Vagina (tissue), 2 donors: ENCODE measurements at places on chromosomes 1 and 21.

DNA sequence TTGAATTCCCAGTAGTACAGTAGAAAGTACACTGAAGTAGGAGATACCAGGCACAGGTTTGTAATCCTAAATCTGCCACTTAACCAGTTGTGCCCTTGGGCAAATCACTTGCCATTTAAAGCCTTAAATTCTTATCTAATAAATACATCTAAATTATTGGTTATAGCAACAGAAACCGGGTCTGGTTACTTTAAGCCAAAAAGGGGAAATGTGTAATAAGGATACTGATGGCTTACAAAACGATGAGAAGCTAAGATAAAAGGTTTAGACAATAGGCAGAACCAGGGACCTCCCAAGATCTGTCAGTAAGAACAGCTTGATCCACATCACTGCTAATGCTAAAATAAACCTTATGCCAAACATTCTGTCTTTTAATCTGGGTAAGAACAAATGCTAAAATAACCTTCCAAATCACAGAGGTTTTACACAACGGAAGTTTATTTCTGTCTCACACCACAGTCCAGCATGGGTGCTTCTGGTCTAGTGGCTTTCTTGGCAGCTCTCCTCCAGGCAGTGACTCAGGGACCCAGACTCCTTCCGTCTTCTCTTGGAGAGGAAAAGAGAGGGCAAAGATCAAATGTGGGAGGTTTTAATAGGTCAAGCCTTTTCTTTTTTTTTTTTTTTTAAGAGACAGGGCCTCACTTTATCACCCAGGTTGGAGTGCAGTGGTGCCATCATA, 16.5 kb upstream of the ZMYM1 start:
- DNase-seq: no peak

DNA sequence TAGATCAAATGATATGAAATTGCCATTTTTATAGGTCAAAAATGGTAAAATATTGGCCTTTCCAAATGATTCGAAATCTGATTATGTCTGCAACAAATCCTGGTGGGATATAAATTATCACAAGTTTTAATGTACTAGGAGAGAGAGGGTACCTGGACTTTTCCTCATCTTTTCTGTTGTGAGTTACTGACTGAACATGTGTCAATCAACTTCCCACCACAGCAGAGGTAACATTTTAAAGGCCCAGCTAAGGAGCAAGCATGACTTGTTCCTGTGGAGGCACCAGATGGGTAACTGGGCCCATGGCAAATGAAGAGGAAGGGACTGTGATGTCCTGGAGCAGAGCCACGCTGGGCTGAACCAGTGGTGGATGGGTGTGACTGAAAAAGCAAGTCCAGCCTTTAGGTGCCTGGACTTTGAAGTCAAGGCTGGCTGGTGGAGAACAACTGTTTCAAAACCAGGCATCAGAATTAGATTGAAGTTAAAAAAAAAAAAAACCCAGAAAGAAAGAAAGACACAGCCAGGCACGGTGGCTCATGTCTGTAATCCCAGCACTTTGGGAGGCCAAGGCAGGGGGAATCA, 6.6 kb downstream of the MR1 start:
- no peak for DNase-seq

GRCh38 chr1:89298461-89298860, 25.8 kb upstream of the GBP5 start:
- no peak for DNase-seq

DNA sequence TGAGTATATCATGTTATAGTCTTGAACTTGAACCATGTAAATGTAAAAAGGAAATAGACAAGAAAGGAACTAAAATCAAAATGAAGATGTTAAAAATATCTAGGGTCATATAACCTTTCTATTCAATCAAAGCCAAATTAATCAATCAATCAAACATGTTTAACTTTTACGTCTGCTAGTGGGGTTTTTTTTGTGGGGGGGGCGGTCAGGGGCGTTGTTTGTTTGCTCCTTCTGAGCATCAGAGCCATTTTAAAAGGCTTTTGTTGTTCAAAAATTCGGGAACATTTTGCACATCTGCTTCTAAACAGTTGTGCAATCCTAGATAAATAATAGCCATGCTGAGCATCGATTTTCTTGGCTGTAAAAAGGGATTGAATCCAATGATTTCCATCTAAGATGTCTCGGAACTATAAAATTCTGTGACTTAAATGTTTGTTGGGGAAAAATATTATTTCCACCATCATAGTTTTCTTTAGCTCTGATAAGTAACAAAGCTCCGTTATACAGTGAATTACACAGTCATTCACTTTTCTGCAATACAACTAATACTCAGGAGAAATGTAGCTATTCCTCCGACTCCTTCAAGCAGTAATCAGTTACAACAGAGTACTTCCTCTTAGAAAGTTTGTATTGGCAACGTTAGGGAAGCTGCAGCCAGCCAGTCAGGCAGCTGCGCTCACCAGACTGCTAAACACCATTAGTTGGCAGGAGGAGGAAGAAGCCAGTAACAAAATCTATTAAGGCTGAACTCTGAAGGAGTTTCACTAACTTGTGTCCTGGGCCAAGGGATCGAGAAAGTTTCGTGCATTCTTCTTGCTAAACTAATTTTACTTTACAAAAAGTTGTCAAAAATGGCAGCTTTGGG, 2.2 kb downstream of the SPATA6 start:
- no peak for DNase-seq

DNA sequence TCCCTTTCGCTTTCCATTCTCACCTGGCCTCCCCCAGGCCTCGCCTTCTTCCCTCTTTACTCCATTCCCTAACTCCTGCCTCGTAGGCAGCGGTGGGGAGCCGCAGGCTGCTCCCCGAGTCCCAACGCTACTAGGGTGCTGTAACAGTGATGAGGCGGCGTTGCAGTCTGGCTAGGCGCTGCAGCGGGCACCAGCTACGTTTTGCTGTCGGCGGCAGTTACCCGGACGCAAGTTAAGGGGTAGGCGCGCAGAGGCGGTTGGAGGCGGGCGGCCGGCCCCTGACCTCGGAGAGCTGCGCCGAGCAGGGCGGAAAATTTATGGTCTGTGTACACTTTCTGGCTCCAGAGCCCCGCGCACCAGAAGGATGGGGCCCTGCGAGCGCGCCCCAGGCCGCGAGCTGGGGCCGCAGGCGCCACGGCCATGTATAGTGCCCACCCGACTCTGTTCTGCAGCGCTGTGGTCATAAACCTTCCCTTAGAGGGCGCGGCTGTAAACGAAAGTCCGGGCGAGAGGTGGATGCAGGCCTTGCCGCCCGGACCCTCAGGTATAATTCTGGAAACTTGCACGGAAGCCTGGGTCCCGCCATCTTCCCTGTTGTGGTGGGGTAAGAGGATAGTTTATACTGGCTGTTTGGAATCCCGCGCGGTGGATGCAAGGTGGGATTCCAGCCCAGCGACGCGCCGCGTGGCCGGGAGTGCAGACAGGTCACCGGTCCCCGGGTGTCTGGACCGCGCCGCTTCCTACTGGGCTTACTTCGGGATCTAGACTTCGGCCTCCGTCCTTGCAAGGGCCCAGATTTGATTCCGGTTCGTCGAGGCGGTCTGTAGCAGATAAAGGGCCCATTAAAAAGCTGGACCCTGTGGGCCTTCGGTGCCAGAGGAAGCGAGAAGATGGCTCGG, 15.0 kb downstream of the HLX start:
- no peak for DNase-seq

GRCh38 chr1:54615531-54616279, 7.6 kb downstream of the FAM151A start:
- no peak for DNase-seq

GRCh38 chr1:223709598-223709997, 2.7 kb upstream of the CAPN2 start:
- DNase-seq: no peak

DNA sequence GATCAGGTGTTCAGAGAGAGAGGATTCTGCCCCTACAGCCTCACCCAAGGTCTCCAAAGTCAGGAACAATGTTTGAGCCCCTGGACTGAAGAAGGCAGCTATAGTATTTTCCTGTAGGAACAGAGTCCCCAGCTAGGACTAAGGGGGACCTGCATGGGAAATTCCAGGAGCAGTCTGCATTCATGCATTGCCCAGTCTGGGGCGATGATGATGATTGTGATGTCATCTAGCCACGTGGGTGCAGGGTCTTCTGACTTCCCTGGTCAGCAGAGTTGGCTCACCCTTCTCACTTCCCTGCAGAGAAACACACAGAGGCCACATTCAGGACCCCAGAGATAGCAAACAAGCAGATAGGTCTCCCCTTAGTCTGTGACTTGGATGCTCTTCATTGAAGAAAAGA, 56.5 kb upstream of the ARTN start:
- DNase-seq: no peak

GRCh38 chr1:204130981-204131892, 20.6 kb downstream of the ETNK2 start:
- no peak for DNase-seq

- DNase-seq: no peak
These were observed 38.0 kb downstream of the ZBTB8OS start for GRCh38 chr1:32612189-32612881.

GRCh38 chr1:233638513-233638912, 24.6 kb downstream of the KCNK1 start:
- no peak for DNase-seq

DNA sequence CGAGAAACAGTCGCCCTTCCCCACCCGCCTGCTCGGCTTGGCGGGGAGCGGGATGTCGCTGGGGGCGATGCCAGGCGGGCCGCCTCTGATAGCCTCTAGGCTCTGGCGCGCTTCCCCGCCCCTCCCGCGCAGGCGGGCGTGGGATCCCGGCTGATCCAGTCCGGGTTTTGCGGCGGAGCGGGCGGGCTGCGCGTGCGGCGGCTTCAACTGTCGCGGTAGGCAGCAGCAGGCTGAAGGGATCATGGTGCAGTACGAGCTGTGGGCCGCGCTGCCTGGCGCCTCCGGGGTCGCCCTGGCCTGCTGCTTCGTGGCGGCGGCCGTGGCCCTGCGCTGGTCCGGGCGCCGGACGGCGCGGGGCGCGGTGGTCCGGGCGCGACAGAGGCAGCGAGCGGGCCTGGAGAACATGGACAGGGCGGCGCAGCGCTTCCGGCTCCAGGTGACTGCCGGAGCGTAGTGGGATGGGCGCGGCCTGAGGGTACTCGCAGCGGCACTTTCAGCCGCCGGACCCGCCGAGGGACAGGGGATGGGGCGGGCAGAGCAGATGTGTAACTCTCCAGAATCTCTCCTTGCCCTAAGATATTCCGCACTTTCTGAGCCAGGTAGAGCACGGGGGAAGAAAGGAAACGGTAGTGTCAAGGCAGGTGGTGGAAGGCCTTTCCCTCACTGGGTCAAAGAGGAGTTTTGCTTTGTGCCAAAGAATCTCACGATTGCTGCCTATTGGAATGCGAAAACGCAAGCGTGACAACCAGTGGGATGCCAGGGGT, at the start of gene FAAH:
Gene FAAH, plus strand, starts transcription at position 210 of the 764 bp plus-strand sequence. Its CDS starts 32 bp downstream, at position 242.
- no peak for DNase-seq

- no peak for DNase-seq
These were observed 648 bp upstream of the DR1 start for GRCh38 chr1:93344886-93345632.

GRCh38 chr1:235402457-235403200, 35.4 kb downstream of the TBCE start:
- no peak for DNase-seq

DNA sequence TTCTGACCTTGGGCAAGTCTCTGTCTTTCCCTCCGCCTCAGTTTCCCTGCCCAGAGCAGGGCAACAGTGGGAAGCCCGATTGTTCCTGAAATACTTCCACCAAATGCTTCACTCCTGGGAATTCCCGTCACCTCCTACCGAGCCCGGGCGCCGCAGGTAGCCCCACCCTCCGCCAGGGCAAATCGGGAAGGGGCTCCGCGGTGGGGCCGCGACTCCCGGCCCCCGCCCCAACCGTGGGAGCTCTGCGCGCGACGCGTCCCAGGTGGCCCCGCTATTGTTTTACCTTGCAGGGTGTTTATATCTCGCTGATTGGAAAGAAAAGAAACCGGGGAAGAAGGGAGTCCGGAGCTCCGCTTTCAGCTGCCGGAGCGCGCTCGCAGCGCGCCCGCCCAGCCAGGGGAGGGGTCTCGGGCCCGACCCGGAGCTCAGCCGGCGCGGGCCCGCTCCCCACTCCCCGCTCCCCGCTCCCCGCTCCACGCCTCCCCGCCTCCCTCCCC, 407 bp downstream of the IGSF3 start:
- DNase-seq: no peak

GRCh38 chr21:25640202-25640942, 1.3 kb downstream of the JAM2 start:
- no peak for DNase-seq

DNA sequence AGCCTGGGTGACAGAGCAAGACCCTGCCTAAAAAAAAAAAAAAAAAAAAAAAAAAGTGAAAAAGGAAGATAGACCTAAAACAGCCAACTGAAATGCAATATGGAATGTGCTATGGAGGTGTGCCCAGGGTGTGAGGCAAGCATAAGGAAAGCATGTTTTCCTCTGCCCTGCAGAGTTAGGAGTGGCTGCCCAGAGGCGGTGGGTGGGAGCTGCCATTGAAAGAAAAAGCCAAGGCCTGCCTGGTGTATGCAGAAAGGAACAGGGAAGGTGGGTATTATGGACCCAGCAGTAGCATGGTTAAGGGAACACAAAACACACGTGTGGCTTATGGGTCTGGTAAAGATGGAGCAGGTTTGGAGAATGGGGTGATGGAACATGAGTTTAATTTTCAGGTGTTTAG, 8.9 kb downstream of the CD244 start:
- peak; percentile 3 for DNase-seq
